ENCODE measurements at places on chromosomes 5 and 9. TPM values are rescaled to one million over a fixed set of nuclear protein-coding genes. Genes with fewer than 3 reads are reported as not detected.

GRHPR gene
- 135 TPM for total RNA-seq

CDKN2B gene
- total RNA-seq: 12.9 TPM

ARSI gene
- total RNA-seq: 20.6 TPM

B4GALT1 gene
- 24.5 TPM for total RNA-seq

CDKN2A gene
- 5.0 TPM for total RNA-seq

TEX48 gene
- not detected for total RNA-seq

TNC gene
- 487 TPM for total RNA-seq

DMRTA1 gene
- total RNA-seq: 1.3 TPM

CDO1 gene
- 18.9 TPM for total RNA-seq

ACSL6 gene
- total RNA-seq: 2.6 TPM

SYK gene
- 8.4 TPM for total RNA-seq

DNA sequence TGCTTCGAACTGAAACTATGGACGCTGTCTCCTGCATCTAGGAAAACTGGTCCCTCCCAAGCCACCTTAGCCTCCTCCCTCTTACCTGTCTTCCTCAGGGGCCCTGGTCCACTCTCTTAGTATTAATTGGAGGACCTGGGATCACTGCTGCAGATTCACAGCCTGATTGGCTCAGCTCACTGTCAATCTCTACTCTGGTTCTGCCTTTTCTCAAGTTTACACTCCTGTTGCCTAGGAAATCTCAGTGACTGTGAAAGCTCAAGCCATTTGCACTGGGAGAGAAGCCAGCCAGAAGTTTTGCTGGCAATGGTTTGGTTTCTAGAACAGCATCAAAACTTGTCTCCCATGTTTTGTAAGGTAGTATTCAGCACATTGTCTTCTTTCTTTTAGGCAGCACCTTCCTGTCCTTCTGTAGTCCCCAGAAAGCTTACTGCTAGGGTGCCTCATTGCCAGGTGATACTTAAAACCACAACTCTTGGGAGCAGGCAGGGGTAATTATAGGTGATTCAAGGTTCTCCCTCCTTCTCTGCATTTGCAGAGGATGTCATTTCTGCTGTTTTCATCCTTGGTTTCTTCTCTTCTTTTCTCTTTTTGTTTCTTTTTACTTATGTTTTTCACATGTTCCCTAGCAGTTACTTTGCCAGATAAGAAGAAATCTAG, at the start of gene CAPSL:
Gene CAPSL (minus strand): TSS at position 55 of the 660 bp plus-strand sequence. CDS start 17,502 bp downstream, outside the sequence.
- H3K36me3 ChIP-seq: no peaks in the 10 kb centered on the region
- H3K4me1 ChIP-seq: no peaks in the 10 kb centered on the region
- no peak within 1 kb of the TSS for H3K27ac ChIP-seq
- peak; percentile 81 for DNase-seq
- H3K4me3 ChIP-seq: no peak within 1 kb of the TSS

- peaks cover 5% of the 10 kb centered on the region for H3K36me3 ChIP-seq
- H3K4me3 ChIP-seq: no peak overlapping the region
- no peak overlapping the region for H3K27ac ChIP-seq
- DNase-seq: no peak
- no peaks in the 10 kb centered on the region for H3K27me3 ChIP-seq
- peaks cover 44% of the 10 kb centered on the region for H3K4me1 ChIP-seq
These were observed 177.1 kb downstream of the NR3C1 start for GRCh38 chr5:143226361-143226760.

- DNase-seq: no peak
- H3K36me3 ChIP-seq: peaks cover 6% of the 10 kb centered on the region
- no peaks in the 10 kb centered on the region for H3K27me3 ChIP-seq
- no peaks in the 10 kb centered on the region for H3K4me1 ChIP-seq
- no peak overlapping the region for H3K27ac ChIP-seq
These were observed 24.4 kb downstream of the ATOX1 start for GRCh38 chr5:151734064-151734408.

- no peaks in the 10 kb centered on the region for H3K36me3 ChIP-seq
- H3K27ac ChIP-seq: no peak overlapping the region
- no peaks in the 10 kb centered on the region for H3K27me3 ChIP-seq
- no peak overlapping the region for H3K4me3 ChIP-seq
- H3K4me1 ChIP-seq: no peaks in the 10 kb centered on the region
These were observed 33.7 kb downstream of the LEAP2 start for GRCh38 chr5:132907161-132907560.

DNA sequence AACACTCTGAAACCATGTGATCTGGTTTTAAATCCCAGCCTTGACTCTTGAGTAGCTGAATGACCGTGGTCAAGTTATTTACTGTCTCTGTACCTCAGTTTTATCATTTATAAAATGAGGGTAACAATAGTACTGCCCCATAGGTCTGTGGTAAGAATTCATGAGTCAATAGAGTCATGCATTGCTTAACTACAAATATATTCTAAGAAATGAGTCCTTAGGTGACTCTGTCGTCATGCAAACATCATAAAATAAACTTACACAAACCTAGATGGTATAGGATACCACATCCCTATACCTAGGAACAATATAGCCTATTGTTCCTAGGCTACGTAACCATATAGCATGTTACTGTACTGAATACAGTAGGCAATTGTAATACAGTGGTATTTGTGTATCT, 20.3 kb upstream of the ABCA1 start:
- DNase-seq: no peak
- H3K4me3 ChIP-seq: no peak overlapping the region
- H3K36me3 ChIP-seq: no peaks in the 10 kb centered on the region
- no peaks in the 10 kb centered on the region for H3K4me1 ChIP-seq
- no peak overlapping the region for H3K27ac ChIP-seq
- H3K27me3 ChIP-seq: no peaks in the 10 kb centered on the region

DNA sequence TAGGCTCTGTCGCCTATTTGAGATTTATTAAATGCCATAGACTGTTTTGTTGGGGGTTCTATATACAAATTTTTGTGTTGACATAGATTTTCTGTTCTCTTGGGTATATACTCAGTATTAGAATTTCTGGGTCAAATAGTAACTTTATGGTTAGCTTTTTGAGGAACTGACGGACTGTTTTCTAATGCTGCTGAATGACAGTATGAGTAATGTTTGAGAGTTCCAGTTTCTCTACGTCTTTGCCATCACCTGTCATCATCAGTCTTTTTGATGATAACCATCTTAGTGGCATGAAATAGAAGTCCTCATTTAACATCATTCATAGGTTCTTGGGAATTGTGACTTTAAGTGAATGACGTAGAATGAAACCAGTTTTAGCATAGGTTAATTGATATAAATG, 60.1 kb downstream of the CCDC171 start:
- no peaks in the 10 kb centered on the region for H3K4me1 ChIP-seq
- DNase-seq: no peak
- no peak overlapping the region for H3K27ac ChIP-seq
- H3K4me3 ChIP-seq: no peak overlapping the region

DNA sequence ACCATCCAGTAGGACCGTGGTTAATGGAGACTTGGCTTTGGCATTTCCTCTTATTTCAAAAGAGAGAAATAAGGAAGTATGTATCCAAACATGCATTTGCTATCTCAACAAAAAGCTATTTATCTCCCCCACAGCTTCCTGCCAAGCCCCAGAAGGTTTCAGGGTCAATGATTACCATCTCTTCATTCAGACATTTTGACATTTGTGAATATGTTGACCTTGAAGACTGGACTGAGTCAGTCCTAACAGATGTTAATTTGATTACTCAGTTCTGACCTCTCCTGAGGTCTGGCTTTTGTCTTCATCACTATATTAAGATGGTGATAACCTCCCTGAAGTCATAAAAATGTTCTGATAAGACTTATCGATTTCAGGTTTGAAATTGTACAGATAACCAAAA, 479.4 kb downstream of the AGTPBP1 start:
- H3K4me1 ChIP-seq: no peaks in the 10 kb centered on the region
- no peak overlapping the region for H3K4me3 ChIP-seq
- H3K36me3 ChIP-seq: no peaks in the 10 kb centered on the region
- H3K27ac ChIP-seq: no peak overlapping the region

DNA sequence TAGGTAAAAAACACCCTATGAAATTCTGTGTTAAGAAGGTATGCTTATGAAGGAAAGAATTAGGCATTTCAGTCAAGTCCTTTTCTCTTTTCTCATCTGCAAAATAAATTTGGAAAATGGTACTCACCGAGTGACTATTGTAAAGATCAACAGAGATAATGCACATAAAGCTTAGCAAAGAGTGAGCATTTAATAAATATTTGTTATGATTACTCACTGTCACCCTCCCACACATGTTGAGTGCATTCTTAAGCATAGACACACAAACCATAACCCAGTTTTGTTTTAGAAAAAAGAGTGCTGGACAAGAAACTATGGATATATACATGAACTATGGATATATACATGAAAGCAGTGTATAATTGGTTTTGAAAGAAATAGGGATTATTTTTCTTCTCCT, 54.7 kb upstream of the PRLR start:
- H3K36me3 ChIP-seq: no peaks in the 10 kb centered on the region
- H3K27ac ChIP-seq: no peak overlapping the region
- no peak overlapping the region for H3K4me3 ChIP-seq

DNA sequence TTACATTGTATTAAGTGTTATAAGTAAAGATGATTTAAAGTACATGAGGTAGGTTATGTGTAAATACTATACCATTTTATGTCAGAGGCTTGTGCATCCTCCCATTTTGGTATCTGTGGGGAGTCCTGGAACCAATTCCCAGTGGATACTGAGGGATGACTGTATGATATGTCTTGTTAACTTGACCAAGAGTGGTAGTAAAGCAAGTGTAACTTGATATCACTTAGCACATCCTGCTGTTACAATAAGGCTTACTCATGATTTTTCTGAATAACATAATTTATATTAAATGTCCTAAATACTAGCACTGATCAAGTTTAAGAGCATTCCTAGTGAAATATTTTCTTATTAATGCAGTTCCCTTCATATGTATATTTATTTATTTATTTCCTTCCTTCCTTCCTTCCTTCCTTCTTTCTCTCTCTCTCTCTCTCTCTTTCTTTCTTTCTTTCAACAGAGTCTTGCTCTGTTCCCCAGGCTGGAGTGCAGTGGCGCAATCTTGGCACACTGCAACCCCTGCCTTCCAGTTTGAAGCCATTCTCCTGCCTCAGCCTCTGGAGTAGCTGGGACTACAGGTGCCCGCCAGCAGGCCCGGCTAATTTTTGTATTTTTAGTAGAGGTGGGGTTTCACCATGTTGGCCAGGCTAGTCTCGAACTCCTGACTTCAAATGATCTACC, 7.5 kb downstream of the NDFIP1 start:
- no peaks in the 10 kb centered on the region for H3K36me3 ChIP-seq
- no peak overlapping the region for H3K4me3 ChIP-seq
- no peak for DNase-seq

GRCh38 chr9:72477930-72478518, 43.4 kb upstream of the TMC1 start:
- no peaks in the 10 kb centered on the region for H3K27me3 ChIP-seq
- H3K4me3 ChIP-seq: no peak overlapping the region
- peak overlapping the region; percentile 68 for H3K27ac ChIP-seq
- no peaks in the 10 kb centered on the region for H3K36me3 ChIP-seq
- no peak for DNase-seq

DNA sequence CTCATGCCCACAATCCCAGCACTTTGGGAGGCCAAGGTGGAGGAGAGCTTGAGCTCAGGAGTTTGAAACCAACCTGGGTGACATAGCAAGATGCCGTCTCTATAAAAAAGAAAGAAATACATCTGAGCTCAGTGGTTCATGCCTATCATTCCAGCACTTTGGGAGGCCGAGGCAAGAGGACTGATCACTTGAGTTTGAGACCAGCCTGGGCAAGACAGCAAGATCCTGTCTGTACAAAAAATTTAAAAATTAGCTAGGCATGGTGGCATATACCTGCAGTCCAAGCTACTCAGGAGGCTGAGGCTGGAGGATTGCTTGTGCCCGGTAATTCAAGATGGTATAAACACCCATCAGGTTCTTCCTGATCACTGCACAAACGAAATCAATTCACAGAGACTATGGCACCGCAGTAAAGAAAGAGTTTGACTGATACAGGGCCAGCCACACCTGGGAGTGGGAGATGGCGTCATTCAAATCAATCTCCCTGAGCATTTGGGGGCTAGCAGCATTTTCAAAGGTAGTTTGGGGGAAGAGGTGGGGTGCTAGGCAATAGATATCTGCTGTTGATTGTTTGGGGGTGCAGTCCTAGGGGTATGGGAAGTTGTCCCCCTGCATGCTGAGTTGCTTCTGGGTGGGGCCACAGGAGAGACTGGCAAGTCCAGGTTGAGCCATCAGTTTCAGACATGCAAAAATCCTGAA, 169.2 kb downstream of the TTC39B start:
- no peak overlapping the region for H3K4me3 ChIP-seq
- no peak for DNase-seq
- H3K36me3 ChIP-seq: no peaks in the 10 kb centered on the region
- no peaks in the 10 kb centered on the region for H3K27me3 ChIP-seq

- no peaks in the 10 kb centered on the region for H3K4me1 ChIP-seq
- H3K36me3 ChIP-seq: no peaks in the 10 kb centered on the region
- H3K27ac ChIP-seq: peak overlapping the region; percentile 39
- DNase-seq: no peak
- no peak overlapping the region for H3K4me3 ChIP-seq
- H3K27me3 ChIP-seq: no peaks in the 10 kb centered on the region
These were observed 50.9 kb upstream of the HSPB3 start for GRCh38 chr5:54404568-54404967.

DNA sequence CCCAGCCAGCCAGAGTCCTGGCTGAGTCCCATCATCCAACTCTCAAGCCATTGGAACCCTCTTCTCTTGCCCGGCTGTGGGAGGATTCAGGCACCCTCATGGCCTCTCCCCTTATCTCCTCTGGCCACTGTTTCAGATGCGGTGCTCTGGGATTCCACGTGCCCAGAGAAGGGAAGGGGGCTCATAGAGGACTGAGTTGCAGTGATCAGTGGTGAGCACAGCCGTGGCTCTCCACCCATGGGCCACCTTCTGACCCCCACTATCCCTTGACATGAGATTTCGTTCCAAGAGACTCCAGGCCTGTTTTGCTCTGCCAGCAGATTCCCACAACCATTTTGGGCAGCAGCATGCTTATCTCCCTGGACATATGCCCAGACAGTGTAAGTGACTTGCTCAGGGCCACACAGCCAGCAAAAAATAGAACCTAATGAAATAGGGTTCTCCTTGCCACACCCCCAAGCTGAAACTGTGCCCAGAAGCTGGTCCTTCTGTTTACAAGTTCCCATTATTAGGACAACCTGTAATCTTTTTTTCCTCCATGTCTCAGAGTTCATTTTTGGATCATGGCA, 2.7 kb downstream of the GPX3 start:
- DNase-seq: no peak
- peaks cover 72% of the 10 kb centered on the region for H3K4me1 ChIP-seq
- H3K4me3 ChIP-seq: peak overlapping the region; percentile 83

DNA sequence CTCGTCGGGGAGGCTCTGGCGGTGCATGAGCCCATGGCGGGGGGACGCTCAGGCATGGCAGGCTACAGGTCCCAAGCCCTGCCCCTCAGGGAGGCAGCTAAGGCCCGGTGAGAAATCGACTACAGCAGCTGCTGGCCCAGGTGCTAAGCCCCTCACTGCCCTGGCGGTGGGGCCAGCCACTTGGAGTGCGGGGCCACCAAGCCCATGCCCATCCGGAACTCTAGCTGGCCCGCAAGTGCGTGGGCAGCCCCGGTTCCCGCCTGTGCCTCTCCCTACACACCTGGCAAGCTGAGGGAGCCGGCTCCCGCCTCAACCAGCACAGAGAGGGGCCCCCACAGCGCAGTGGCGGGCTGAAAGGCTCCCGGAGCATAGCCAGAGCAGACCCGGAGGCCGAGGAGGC, 1896.9 kb upstream of the CDH6 start:
- no peaks in the 10 kb centered on the region for H3K36me3 ChIP-seq
- H3K4me1 ChIP-seq: no peaks in the 10 kb centered on the region
- DNase-seq: no peak
- no peaks in the 10 kb centered on the region for H3K27me3 ChIP-seq
